ENCODE measurements at places on chromosomes 16 and 17. TPM values are rescaled to one million over a fixed set of nuclear protein-coding genes. Genes with fewer than 3 reads are reported as not detected.

HOXB3 gene
- 17.4 TPM for total RNA-seq

WBP2 gene
- 69.8 TPM for total RNA-seq

KRTAP4-3 gene
- not detected for total RNA-seq

BICDL2 gene
- total RNA-seq, result 56.6 TPM

RAPGEFL1 gene
- 108 TPM for total RNA-seq

ACSM3 gene
- 34.9 TPM for total RNA-seq

KRTAP9-8 gene
- not detected for total RNA-seq

CES5A gene
- not detected for total RNA-seq

SENP3 gene
- 25.7 TPM for total RNA-seq

SMIM22 gene
- 361 TPM for total RNA-seq

NOTUM gene
- 0.57 TPM for total RNA-seq

PSME3IP1 gene
- total RNA-seq, result 108 TPM

MILR1 gene
- 5.3 TPM for total RNA-seq

CACNG3 gene
- total RNA-seq, result not detected

RAB11FIP3 gene
- 20.9 TPM for total RNA-seq

RASL10B gene
- 0.07 TPM for total RNA-seq

USP43 gene
- total RNA-seq, result 15.6 TPM

SLC16A5 gene
- 50.1 TPM for total RNA-seq

CSH1 gene
- not detected for total RNA-seq

MEOX1 gene
- 0.64 TPM for total RNA-seq

TRAPPC1 gene
- 116 TPM for total RNA-seq

CA4 gene
- 397 TPM for total RNA-seq

ENPP7 gene
- total RNA-seq, result not detected

CSF3 gene
- total RNA-seq, result 0.37 TPM

SLC43A2 gene
- total RNA-seq, result 29.3 TPM

HOXB8 gene
- total RNA-seq, result 7.4 TPM

CCDC102A gene
- total RNA-seq, result 1.9 TPM

CMTM2 gene
- not detected for total RNA-seq

ABCA10 gene
- 1.8 TPM for total RNA-seq

FZD2 gene
- total RNA-seq, result 2.0 TPM

PRSS27 gene
- total RNA-seq, result 0.15 TPM

RNF222 gene
- not detected for total RNA-seq

NOMO2 gene
- total RNA-seq, result 95.5 TPM

HSD17B1 gene
- total RNA-seq, result 0.88 TPM

PNMT gene
- total RNA-seq, result 0.47 TPM

MIEN1 gene
- 103 TPM for total RNA-seq

TBC1D3H gene
- total RNA-seq, result not detected

NPIPB6 gene
- total RNA-seq, result 1.2 TPM

TMEM92 gene
- 18.5 TPM for total RNA-seq

KIF18B gene
- total RNA-seq, result 45.5 TPM

ARRB2 gene
- 41.0 TPM for total RNA-seq

OMG gene
- total RNA-seq, result 0.40 TPM

ARL5C gene
- not detected for total RNA-seq

TBC1D28 gene
- total RNA-seq, result not detected

ABCA5 gene
- 43.4 TPM for total RNA-seq

ITGAL gene
- total RNA-seq, result 4.8 TPM

C17orf107 gene
- total RNA-seq, result 1.8 TPM

PCTP gene
- total RNA-seq, result 35.5 TPM
